Right renal pelvis (tissue), 4 donors: ENCODE measurements at places on chromosomes 12 and 14.

GRCh38 chr14:22418631-22419030 is 170.4 kb downstream of the DAD1 start:
- DNase-seq: no peak

DNA sequence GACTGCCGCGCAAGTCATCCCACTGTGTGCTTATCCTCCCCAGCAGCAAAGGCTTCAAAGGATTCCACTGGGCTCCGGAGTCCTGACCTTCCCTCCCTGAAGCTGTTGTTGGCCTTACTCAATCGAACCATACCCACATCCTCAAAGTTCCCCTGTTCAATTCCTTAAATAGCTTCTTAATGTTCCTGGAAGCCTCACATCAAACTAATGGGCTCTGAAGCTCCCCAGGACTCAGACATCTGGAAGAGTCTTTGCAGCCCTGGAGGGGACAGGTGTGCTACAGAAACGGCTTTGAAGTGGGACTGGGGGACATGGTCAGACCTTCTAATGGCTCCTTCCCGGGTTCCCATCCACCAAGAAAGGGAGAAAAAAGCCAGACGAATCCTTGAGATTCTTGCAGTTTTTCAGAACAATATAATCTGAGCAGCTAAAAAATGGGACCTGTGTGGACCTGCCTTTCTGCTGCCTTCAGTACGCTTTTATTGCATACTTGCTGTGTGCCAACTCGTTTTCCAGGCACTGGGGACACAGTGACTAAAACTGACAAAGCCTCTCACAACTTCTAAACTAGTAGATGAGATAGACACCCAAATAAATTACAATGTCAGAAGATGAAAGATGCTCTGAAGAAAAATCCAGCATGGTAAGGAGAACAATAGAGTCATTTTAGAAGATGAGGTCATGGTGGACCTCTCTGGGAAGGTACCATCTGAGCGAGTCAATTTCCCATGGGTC is 204.5 kb downstream of the MON2 start:
- no peak for DNase-seq

DNA sequence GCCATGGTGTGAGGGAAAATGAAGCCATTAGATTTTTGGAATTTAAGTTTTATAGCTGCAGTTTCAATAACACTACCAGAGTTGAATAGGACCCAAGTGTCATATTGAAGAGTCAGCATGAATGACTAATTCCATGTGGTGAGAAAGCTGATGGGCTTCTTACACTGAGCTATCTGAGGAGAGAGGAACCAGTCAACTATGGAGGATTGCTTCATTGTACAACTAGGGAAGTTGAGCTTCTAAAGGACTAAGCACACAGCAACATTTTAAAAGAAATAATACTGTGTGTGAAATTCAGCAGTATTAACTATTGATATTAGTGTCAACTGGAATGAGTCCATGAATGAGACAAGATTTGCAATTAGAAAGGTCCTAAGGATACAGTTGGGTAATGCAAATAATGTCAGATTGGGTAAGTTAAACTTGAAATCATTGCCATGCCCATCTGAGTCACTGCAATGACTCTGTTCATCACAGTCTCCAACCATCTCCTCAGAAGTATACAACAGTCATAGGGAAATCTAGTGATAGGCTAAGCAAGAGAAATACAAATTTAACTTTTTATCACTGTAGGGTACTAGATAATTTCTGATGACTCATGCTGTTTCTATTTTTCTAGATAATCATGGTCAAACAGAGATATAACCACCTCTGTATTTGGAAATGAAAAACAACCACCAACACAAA is 394.2 kb downstream of the FSCB start:
- DNase-seq: no peak

- no peak for DNase-seq
These were observed 4.2 kb downstream of the RNASE9 start for GRCh38 chr14:20556500-20557211.

DNA sequence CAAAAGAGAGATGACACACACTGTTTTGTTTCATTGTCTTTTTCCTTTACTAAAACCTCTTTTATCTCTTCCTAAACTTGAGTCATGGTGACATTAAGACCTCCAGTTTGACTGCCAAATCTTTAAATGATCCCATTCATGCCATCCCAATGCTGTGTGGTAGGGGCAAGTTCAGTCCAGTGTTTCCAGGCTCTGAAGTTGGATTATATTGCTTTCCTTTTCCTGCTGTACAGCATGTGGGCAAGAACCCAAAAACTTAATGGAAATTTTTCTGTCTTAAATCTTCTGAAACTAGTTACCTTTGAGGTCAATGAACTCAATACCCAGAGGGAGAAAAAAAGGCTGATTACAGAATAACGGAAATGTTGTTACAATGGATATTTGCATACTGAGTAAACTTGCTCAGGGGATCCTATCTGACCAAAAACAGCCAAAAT is 187.1 kb upstream of the FAR2 start:
- DNase-seq: no peak

- DNase-seq: no peak
These were observed 65.5 kb upstream of the NRXN3 start for GRCh38 chr14:78104655-78105054.

DNA sequence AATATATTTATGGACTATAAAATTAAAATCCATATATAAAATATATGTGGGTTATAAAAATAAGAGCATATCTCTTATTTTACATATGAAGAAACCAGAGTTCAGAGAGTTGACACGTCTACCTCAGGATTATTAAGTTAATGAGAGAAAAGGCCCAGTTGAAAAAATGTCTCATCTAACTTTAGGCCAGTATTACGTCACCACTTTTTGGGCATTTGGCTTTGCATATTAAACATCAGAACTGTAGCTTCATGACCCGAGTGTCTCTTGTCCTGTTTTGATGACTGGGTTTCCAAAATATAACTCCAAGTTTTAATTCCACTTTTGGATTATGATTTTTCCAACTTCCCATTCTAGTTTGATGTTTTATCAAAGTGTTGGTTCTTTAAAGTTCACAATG is 1026.1 kb downstream of the SLC6A15 start:
- DNase-seq: no peak

DNA sequence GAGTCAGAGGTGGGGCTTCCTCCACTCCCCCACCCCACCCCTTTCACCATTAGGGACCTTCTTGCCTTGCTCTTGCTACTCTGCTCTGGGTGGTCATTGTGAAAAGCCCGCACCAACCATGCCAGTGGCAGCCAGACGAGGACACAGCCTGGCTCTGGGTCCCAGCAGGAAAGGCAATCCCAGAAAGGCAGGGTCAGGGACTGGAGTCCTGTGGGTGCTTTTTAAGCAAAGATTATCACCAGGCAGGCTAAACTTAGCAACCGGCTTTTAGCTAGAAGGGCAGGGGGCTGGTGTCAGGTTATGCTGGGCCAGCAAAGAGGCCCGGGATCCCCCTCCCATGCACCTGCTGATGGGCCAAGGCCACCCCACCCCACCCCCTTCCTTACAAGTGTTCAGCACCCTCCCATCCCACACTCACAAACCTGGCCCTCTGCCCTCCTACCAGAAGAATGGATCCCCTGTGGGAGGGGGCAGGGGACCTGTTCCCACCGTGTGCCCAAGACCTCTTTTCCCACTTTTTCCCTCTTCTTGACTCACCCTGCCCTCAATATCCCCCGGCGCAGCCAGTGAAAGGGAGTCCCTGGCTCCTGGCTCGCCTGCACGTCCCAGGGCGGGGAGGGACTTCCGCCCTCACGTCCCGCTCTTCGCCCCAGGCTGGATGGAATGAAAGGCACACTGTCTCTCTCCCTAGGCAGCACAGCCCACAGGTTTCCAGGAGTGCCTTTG is 1.2 kb upstream of the GAPDH start:
- no peak for DNase-seq

DNA sequence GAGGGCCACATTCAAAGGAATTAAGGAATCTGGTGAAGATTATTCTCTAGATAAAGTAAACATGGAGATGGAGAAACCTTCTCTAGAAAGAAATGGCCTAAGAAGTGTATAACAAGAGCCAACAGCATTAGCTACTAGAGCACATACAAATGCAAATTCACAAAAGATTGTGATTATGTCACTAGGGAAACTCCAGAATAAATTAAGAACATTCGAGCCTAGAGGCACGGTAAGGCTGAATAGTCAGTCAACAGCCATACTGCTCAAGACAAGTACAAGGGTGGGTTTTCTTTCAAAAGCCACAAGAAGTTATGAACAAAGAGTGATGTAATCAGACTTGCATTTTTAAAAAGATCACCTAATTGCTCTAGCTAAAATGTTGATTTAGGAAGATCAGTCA is 25.4 kb downstream of the PPP4R3A start:
- no peak for DNase-seq

GRCh38 chr14:34137001-34137745 is 186.3 kb upstream of the EGLN3 start:
- DNase-seq: no peak

DNA sequence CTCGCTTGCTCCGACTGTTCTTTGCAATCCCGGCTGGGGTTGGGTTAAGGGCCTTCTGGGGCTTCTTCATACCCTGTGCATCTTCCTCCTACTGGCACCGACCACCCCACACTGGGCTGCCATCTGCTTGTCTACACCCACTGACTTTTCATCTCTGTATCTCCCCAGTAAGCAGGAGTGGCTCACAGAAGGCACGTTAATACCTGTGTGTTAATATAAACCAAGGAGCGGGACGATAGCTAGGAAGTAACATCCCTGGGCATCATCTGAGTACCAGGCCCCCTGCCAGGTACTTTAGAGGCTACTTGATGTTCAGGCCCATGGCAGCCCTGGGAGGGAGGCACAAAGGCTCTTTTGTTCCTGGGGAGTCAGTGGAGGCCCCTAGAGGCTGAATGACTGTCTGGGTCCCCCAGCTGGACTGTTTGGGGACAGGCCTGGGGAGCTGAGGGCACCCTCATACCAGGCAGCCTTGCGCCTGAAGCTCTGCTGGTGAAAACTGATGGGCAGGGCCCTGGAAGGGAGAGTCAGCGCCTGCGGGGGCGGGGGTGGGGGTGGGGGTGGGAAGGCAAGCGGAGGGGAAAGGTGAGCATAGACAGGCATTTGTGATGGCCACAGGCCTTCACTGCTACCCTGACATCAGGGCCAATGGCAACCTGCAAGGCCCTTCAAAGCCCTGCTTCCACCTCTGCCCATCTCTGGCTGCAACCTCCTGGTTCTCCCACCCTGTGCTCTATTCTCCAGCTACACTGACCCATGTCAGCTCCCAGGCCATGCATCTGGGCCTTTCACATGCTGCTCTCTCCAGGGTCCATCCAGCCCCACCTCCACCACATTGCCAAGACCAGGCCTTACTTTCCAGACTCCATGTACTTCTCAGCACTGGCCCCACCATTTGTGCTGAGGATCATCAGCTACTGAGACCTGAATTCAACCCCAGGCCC is 34.2 kb upstream of the DEGS2 start:
- DNase-seq: no peak

GRCh38 chr14:77582511-77582910 is 33.9 kb downstream of the SPTLC2 start:
- DNase-seq: no peak
